ENCODE measurements at places on chromosomes 5 and 9.

- no peak for DNase-seq
These were observed 20.7 kb upstream of the GFPT2 start for GRCh38 chr5:180373870-180374269.

DNA sequence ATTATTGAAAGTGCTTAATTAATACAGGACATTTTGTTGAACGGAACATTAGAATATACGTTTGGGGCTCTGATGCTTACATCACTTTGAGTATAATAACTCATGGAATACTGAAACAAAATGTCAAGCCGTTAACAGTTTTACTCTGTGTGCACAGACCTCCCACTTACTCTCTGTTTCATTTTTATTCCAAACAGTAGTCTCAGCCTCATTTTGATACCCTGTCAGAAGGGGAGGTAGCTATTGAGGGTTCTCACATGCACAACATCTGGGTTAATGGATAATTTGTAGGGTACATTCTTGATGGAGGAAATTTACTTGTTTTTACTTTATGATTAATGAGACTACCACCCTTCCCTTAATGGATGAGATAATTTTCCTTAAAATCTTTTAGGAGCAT, 59.0 kb downstream of the SCAMP1 start:
- no peak for DNase-seq

GRCh38 chr5:89315286-89316100, 432.5 kb upstream of the MEF2C start:
- DNase-seq: no peak

- DNase-seq: no peak
These were observed 21.7 kb downstream of the FAT2 start for GRCh38 chr5:151569132-151570046.

GRCh38 chr5:170896779-170897178, 35.0 kb downstream of the RANBP17 start:
- no peak for DNase-seq

DNA sequence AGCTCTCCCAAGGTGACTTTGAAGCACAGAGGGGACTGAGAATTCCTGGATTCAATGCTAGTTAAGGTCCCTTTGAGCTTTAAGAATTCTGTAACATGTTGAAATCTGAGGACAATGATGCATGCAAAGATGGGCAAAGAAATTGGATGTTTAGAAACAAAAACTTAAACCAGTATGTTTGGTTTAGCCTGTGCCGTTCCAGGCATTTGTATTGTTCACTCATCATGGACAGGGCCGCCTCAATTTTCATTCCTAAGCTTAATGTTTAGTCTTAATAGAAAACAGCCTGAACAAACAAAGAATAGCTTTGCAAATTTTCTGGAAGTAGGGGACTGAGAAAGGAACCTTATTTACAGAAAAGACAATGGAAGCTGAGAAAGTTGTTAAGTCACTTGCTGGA, 267.8 kb downstream of the ARHGEF28 start:
- no peak for DNase-seq

DNA sequence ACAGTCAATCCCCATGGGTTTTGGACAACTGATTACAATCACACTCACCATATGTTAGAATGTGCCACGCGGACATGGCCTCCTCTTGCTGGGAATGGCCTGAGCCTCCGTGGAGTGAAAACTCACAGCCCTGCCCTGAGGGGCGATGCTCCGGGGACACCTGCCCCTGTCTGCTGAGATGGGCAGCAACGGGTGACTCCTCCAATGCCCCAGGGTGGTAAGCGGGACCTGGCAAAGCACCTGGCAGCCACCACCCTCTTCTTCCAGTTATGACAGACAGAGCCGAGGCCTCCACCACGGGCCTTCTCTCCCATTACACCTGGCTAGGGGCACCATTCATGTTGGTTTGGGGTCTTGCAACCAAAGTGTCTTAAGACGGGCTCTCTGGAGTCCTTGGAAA, 94.9 kb upstream of the COL5A1 start:
- no peak for DNase-seq

GRCh38 chr5:179129607-179130071, 69.5 kb downstream of the ZNF354C start:
- no peak for DNase-seq

DNA sequence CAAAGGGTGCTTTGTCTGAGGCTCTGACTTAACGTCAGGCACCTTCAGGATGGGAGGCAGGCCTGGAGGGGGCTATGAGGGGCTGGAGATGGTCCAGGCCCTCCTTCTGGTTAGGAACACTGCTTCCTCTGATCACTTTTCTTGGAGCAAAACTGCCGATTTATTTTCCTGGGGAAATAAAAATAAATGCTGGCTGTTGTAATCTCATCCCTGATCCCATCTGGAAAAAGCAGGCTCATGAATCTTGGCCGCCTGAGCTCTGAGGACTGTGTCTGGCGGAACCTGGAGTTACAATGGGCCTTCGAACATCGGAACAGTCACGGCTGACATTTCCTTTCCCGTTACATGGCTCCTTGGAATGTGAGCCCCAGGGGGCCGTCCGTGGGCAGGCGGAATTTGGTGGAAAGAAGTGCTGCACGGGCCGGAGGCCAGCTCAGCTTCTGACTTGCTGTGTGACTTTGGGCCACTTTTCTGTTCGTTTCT, 157.8 kb downstream of the RGS3 start:
- no peak for DNase-seq

- DNase-seq: no peak
These were observed 2.6 kb upstream of the BOD1 start for GRCh38 chr5:173618927-173619519.

DNA sequence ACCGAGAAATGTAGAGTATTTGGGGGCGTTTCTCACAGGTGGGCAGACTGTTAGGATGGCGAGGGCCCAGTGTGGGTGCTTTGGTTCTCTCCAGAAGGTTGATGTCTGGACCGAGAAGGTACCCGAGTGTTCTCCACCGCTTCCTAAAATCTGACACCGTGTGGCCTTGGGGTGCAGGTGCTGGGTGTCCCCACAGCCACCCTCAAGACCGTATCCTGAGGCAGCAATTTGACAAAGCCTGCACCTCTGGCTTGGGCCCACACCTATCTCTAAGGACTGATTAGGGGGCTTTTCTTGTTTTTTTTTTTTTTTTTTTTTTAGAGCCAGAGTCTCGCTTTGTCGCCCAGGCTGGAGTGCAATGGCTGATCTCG, 1.3 kb downstream of the PPP1R26 start:
- DNase-seq: no peak

All from activated CD4-positive, alpha-beta T cell treated with anti-CD3 and anti-CD28 coated beads, Interleukin-2, amount 50 U/mL, for 24 hours (primary cell).